ENCODE measurements at places on chromosomes 7 and 10. TPM values are rescaled to one million over a fixed set of nuclear protein-coding genes. Genes with fewer than 3 reads are reported as not detected.

AASS gene
- 34.7 TPM for total RNA-seq

CPN1 gene
- not detected for total RNA-seq

SYT15B gene
- total RNA-seq: 0.93 TPM

KNDC1 gene
- 0.11 TPM for total RNA-seq

FXYD4 gene
- total RNA-seq: not detected

CCL24 gene
- not detected for total RNA-seq

UTF1 gene
- total RNA-seq: not detected

- H3K4me3 ChIP-seq: peak overlapping the region; percentile 10
- no peaks in the 10 kb centered on the region for H3K27me3 ChIP-seq
- H3K4me1 ChIP-seq: peaks cover 7% of the 10 kb centered on the region
- no peak for DNase-seq
Measured at GRCh38 chr7:108167460-108167859, 37.3 kb upstream of the LAMB4 start.

DNA sequence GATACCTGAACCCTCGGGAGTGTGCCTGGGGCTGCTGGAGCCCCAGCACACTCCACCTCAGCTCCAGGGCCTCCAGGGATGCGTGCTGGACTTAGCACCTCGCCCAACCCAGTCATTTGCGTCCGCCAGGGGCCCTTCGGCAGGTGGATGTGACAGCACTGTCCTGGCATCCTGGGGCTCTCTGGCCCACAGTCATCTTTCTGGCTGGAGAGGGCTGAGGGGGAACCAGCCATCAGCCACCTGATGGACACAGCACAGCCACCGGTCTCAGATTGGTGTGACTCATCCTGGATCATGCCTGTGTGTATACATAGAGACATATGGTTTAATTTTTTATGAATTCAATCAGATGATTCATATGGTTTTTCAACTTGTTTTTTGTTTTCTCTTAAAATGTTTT lies 11.1 kb downstream of the ZNF775 start:
- H3K4me1 ChIP-seq: peaks cover 16% of the 10 kb centered on the region
- no peak overlapping the region for H3K27ac ChIP-seq
- peaks cover 3% of the 10 kb centered on the region for H3K36me3 ChIP-seq
- H3K27me3 ChIP-seq: no peaks in the 10 kb centered on the region
- H3K4me3 ChIP-seq: no peak overlapping the region

- no peak for DNase-seq
- H3K27me3 ChIP-seq: peaks cover 8% of the 10 kb centered on the region
- peak overlapping the region; percentile 79 for H3K4me3 ChIP-seq
- no peaks in the 10 kb centered on the region for H3K36me3 ChIP-seq
- H3K27ac ChIP-seq: peak overlapping the region; percentile 88
Measured at GRCh38 chr7:21946222-21946709, 567 bp upstream of the CDCA7L start.

- no peak overlapping the region for H3K27ac ChIP-seq
- H3K4me3 ChIP-seq: no peak overlapping the region
- no peaks in the 10 kb centered on the region for H3K27me3 ChIP-seq
- DNase-seq: no peak
- H3K36me3 ChIP-seq: no peaks in the 10 kb centered on the region
Measured at GRCh38 chr7:112997831-112998230, 88.8 kb downstream of the GPR85 start.

- peak overlapping the region; percentile 81 for H3K27ac ChIP-seq
- H3K4me1 ChIP-seq: peaks cover 27% of the 10 kb centered on the region
- peak; percentile 18 for DNase-seq
Measured at GRCh38 chr7:116316838-116317628, 106.7 kb downstream of the TES start.

GRCh38 chr10:96491303-96491702 lies 22.4 kb downstream of the TLL2 start:
- DNase-seq: no peak
- no peaks in the 10 kb centered on the region for H3K36me3 ChIP-seq
- no peaks in the 10 kb centered on the region for H3K4me1 ChIP-seq
- H3K4me3 ChIP-seq: no peak overlapping the region

- peaks cover 48% of the 10 kb centered on the region for H3K4me1 ChIP-seq
- DNase-seq: no peak
- H3K4me3 ChIP-seq: peak overlapping the region; percentile 88
- no peaks in the 10 kb centered on the region for H3K36me3 ChIP-seq
- H3K27me3 ChIP-seq: no peaks in the 10 kb centered on the region
Measured at GRCh38 chr7:7967886-7968543, 581 bp upstream of the GLCCI1 start.

- no peak overlapping the region for H3K27ac ChIP-seq
- DNase-seq: no peak
- H3K4me1 ChIP-seq: no peaks in the 10 kb centered on the region
- no peaks in the 10 kb centered on the region for H3K36me3 ChIP-seq
Measured at GRCh38 chr7:1611708-1612241, 41.9 kb upstream of the PSMG3 start.

DNA sequence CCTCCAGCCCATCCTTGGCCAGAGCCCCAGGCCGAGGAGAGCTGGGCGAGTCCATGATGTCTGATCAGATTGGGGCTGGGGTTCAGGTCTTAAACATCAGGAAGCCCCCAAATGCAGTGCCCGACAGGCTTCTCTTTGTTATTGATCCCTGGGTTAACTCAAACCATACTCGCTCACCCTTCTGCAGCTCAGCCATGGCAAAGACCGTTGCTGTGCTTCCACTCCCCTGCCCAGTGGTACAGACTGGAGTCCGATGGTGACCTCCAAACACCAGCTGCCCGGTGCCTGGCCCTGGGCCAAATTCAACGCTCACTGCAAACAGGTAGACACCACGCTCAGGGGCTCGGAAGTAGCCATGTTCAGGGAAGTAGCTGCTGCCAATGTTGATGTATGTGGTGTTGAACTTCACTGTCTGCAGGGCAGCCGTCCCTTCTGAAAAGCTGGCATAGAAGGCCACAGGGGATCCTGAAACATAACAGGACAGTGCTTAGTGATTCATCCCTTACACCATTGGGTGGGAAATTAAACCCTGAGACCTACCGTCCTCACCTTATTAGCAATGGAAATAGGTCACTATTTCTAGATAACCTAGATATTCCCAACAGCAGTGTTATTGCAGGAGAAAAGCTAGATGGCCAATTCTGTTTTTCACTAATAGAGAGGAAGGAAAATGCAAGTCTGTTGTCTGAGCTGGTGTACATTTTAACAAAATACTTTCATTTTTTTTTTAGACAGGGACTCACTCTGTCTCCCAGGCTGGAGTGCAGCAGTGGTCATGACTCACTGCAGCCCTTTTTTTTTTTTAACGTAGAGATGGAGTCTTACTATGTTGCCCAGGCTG lies 20.5 kb downstream of the MMRN2 start:
- H3K27ac ChIP-seq: no peak overlapping the region
- DNase-seq: no peak
- peaks cover 47% of the 10 kb centered on the region for H3K36me3 ChIP-seq
- H3K4me1 ChIP-seq: peaks cover 21% of the 10 kb centered on the region

DNA sequence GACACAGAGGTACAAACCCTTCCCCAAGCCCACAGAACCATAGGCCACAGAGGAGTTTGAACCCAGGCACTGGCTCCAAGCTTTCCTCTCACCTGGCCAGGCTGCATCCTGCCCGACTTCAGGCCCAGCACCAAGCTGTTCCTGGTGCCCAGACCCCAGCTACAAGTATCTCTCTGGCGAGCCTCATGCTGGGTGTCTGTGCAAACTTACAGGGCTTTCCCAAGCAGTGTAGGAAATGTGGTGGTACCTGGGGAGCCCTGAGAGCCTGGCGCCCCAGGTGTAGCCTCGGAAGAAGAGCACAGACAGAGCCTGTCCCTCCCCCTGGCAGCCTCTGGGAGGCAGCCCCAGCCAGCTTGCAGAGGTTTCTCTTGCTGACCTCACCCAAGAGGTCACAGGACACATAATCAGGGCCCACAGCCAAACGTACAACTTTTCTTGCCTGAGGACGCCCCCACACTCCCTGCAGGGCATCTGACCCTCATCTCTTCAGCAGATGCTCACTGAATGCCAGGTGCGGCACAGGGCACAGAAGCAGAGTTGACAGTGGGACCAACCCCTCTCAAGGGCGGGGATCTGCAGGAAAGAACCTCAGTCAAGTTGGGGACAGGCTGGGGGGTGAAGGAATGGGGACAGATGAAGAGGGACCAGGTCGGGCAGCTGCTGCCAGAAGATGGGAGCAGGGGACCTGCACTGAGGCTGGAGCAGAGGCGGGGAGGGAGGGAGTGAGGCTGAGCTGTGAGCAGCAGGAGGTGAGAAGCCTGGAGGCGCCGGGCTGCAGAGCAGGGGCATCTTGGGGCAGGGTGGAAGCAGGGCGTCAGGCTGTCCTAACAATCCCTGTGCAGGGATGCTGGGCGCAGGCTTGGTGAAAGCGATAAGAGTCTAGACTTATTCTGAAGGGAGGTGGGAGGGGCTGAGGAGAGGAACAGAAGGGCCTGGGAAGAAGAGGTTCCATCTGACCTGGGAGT lies 16.3 kb upstream of the MYL7 start:
- H3K4me3 ChIP-seq: no peak overlapping the region
- H3K36me3 ChIP-seq: no peaks in the 10 kb centered on the region
- H3K4me1 ChIP-seq: peaks cover 13% of the 10 kb centered on the region

GRCh38 chr7:99897322-99898022 lies 20.6 kb upstream of the OR2AE1 start:
- H3K4me3 ChIP-seq: no peak overlapping the region
- no peaks in the 10 kb centered on the region for H3K27me3 ChIP-seq
- H3K4me1 ChIP-seq: peaks cover 16% of the 10 kb centered on the region
- H3K36me3 ChIP-seq: peaks cover 39% of the 10 kb centered on the region
- no peak overlapping the region for H3K27ac ChIP-seq
